ENCODE measurements at places on chromosomes 12 and 14. TPM values are rescaled to one million over a fixed set of nuclear protein-coding genes. Genes with fewer than 3 reads are reported as not detected.

Gene ACSM4
- not detected for total RNA-seq

Gene GDF11
- total RNA-seq, result 2.2 TPM

Gene KIF26A
- 0.08 TPM for total RNA-seq

Gene KRT79
- total RNA-seq, result not detected

Gene KRT72
- not detected for total RNA-seq

Gene RFX4
- not detected for total RNA-seq

Gene A2M
- 228 TPM for total RNA-seq

Gene VDR
- total RNA-seq, result 71.8 TPM

Gene KLRG1
- total RNA-seq, result not detected

Gene DLK1
- not detected for total RNA-seq

Gene C12orf60
- 1.1 TPM for total RNA-seq

Gene INSM2
- not detected for total RNA-seq

Gene KLRC3
- total RNA-seq, result not detected

Gene KRT82
- total RNA-seq, result not detected

Gene RNU4-1
- total RNA-seq, result 2,598 TPM

Gene HOXC13
- 10.2 TPM for total RNA-seq

Gene ULK1
- total RNA-seq, result 9.8 TPM

Gene FBRSL1
- 28.8 TPM for total RNA-seq

Gene LBHD2
- total RNA-seq, result not detected

Gene AICDA
- not detected for total RNA-seq

Gene GCN1
- 92.5 TPM for total RNA-seq

Gene RASAL1
- total RNA-seq, result 4.0 TPM

Gene SOAT2
- total RNA-seq, result 0.16 TPM

Gene BEGAIN
- total RNA-seq, result 6.8 TPM

Gene POTEG
- not detected for total RNA-seq

Gene PLEKHG7
- total RNA-seq, result not detected

Gene PCED1B
- total RNA-seq, result 2.3 TPM

Gene SCN8A
- total RNA-seq, result 1.1 TPM
